ENCODE measurements at places on chromosomes 11 and 22. TPM values are rescaled to one million over a fixed set of nuclear protein-coding genes. Genes with fewer than 3 reads are reported as not detected.

Gene GAB4
- total RNA-seq: not detected

DNA sequence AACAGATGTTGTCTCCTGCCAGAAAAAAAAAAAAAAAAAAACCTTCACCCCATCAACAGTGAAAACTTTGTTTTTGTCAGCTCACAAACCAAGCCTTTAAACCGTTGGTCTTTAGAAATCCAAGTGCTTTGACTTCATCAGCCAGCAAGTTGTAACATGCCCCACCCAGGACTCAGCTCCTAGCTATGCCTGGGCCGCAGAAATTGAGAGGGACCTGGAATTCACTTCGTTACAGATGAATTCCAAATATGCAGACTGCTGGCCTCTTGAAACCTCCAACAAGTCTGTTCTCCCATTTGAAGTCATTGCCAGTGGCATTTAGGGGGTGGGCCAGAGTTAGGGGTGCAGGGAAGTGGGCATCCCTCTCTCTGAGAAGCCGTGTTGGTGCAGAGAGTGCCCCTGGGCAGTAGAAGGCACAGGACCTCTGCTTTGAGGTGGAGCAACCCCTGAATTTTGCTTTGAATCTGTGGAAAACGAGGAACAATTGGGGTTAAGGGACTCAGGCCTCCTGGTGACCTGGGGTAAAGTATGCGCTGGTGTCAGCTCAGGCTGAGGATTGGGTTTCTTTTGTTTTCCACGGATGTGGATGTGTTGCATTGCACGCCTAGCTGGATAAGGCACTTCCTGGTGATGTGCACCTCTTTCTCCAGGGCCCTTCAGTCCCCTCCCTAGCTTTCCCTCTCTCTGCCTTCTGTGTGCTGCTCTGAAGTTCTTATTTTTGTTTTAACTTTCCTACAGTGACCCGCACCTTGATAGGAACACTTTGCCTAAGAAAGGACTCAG, 109.5 kb downstream of the DBX1 start:
- no peak for DNase-seq

Gene HOATZ
- total RNA-seq: not detected

Gene ANGPTL5
- not detected for total RNA-seq

DNA sequence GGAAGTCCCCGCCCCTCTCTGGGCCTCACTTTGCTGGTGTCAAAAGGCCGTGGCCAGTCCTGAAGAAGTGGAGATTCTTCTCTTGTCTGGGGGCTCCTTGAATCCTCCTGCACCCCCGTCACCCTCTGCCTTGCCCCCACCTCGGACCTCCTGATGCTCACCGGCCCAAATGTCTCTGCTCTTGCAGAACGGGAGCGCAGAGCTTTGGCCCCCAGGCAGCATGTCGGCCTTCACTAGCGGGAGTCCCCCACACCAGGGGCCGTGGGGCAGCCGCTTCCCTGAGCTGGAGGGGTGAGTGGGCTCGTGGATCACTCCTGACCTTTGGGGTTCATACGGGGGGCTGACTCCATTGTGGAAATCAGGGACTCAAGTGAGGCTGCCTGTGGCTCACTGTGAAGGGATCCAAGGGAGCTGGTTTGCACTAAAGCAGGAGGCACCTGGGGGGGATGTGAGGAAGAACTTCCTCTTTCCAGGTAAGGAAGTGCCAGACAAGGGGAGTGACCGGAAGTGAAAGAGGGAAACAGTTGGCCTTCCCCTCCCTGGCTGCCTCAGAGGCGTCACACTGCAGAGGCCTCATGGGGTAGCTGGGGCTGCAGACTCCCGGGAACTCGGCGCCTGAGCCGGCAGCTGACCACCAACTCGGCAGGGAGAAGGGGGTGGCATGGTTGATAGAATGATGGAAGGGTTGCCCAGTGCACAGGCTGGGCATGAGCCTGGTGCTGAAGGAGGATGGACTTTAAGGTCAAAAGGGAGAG, 23.1 kb downstream of the CSF2RB start:
- DNase-seq: no peak

DNA sequence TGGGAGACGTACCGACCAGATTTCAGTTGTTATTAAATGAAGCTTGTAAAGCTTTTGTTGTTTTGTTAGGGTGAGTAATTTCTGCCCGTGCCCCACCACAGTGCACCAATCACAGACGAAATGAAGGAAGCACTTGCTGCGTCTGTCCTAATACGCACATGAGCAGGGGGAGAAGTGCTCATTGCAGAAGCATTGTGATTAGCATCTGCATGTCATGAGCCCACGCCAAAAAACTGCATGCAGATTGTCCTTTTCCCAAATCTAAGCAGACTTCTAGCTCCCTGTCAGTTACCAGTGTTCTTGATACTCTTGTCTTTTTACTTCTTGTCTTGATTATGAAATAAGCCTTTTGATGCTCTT, 15.5 kb downstream of the RBX1 start:
- DNase-seq: no peak

Gene C11orf86
- not detected for total RNA-seq

Gene NRXN2
- total RNA-seq: 0.52 TPM

Gene MIOX
- total RNA-seq: not detected

- no peak for DNase-seq
Measured at GRCh38 chr11:113623114-113623513, 83.0 kb downstream of the TMPRSS5 start.

Gene MUC5AC
- not detected for total RNA-seq

- DNase-seq: no peak
Measured at GRCh38 chr11:16299884-16300782, 56.2 kb downstream of the SOX6 start.

GRCh38 chr11:94217705-94218104, 86.7 kb upstream of the IZUMO1R start:
- no peak for DNase-seq

Gene SPI1
- total RNA-seq: 98.3 TPM

GRCh38 chr11:877565-877964, 33.0 kb downstream of the CHID1 start:
- no peak for DNase-seq

Gene MMP10
- not detected for total RNA-seq

Gene MS4A4A
- total RNA-seq: 0.51 TPM

DNA sequence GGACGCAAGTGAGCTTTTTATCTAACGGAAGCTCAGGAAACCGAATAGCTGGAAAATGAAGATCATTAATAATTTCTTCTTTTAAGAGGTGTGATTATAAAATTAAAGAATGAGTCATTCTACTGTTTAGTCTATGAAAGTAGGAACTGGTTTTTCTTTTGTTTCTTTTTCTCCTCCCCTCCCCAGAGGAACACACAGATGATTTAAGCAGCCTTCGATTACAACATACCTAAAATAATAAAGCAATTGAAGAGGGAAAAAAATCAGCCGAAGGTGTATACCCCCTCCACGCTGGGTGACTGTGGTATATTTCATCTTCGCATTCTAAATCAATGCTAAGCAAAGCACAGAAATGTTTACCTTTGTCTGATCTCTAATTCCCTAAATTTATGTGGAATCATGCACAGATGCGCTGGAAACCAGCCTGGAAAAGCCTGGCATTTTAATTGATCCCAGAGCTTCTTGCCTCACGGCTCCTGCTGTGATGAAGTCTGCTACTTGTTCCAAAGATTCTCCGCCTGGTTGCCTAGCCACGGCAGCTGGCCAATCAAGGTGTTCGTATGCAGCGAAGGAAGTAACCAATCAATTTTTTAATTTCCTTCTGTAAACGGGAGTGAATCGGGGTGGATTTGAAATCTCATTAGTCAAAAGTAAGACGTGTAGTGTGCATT, 133.9 kb downstream of the FANCF start:
- DNase-seq: no peak

Gene MS4A6A
- total RNA-seq: 0.80 TPM

DNA sequence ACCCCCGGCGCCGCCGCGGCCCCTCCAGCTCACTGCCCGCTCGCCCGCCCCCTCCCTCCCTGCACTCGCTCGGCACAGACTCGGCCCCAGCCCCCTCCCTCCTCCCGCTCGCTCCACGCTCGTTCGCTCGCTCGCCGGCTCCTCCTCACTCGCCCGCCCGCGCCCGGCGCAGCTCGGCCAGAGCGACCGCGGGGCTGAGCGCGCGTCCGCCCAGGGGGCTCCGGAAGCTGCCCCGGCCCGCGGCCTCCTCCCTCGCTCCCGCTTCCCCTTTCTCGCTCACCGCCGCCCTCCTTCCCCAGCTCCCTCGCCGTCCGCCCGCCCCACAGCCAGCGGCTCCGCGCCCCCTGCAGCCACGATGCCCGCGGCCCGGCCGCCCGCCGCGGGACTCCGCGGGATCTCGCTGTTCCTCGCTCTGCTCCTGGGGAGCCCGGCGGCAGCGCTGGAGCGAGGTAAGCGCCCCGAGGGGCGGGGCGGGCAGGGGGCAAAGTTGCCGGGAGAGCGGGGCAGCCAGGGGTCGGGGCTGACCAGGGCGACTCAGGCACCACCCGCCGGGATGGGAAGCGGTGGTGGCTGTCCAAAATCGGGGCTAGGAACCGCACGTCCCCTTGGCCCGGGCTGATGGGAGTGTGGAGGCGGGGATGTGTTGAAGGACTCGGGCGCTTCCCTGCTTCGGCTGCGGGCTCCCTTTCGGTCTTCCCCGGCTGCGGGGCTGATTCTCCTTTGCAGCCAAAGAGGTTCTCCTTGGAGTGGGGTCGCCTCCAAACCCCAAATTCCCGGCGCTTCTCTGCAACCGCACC, at the start of gene SEZ6L:
Gene SEZ6L, plus strand, starts transcription at position 148 of the 797 bp plus-strand sequence. Its CDS starts 208 bp downstream, at position 356.
- peak; percentile 35 for DNase-seq

- DNase-seq: no peak
Measured at GRCh38 chr22:44071781-44072326, 47.8 kb downstream of the PARVB start.

DNA sequence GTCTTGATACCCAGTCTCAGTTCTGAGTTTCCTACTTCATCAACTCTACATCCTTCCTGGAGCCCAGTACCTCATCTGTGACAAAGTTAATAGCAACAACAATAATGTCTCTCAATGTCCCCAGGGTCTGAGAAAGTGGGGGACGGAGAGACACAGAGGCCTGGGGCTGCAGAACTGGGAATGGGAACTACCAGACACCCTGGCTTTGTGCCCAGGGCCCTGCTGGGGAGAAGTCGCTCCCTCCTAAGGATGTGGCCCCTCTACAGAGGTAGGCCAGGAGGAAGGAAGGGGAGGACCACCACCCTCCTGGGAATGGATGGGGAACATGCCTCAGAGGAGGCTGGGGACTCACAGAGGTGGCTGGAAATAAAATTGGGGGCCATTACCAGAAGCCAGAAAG, 5.5 kb downstream of the PRG3 start:
- no peak for DNase-seq

Gene MS4A14
- 3.4 TPM for total RNA-seq

Gene PHOX2A
- not detected for total RNA-seq

DNA sequence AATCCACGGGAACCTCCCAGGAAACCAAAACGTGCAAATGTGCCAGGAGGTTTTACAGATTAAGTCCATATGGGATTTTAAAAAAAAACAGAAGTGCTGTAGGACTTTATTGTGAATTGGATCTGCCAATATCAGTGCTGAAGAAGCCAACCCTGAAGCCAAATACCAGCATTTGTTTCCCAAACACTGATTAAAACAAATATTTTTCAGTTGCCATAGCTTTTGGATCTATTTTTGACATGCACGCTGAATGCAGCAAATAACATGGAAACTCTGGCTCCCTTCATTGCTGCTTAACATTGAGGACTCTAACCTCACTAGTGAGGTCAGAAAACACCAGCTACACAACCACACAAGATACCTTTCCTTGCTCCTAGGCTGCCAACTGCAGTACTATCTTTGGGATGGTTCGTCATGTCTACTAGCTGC, 28.4 kb upstream of the SIK2 start:
- no peak for DNase-seq

Gene MAJIN
- total RNA-seq: 0.71 TPM

DNA sequence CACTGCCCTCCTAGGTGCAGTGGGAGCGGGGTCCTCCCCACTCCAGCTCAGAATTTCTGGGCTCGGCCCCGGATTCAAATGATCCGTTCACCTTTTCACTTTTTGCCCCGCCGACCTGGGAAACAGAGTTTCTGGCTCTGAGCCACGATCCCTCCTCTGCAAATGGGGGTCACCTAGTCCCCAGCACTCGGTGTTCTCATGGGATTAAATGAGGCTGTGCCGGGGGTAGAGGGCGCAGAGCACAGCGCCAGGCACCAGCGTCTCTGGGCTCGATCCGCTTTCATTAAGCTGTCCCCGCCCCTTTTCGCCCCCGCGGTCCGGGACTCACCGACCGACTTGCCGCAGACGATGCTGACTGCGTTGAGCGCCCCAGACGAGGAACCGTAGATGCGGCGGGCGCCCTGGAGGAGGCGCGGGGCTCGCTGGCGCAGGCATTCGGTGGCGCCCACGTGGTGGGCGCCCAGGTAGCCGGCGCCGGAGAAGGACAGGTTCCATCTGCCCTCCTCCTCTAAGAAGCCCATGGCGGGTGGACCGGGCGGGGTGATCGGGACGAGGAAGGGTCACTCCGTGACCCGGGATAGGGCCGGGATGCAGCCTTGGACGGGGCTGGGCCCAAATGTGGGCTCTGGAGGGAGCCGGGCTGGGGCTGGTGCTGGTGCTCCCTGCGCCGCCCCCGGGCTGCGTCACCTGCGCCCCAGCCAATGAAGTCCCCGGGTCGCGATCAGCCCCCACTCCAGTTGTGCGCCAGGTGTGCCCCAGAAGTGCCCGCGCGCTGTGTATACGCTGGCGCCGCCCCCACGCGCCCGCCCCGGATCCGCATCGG, at the start of gene PNPLA5:
Gene PNPLA5, minus strand, starts transcription at position 654 of the 823 bp plus-strand sequence. Its CDS starts 133 bp downstream, at position 521.
- no peak for DNase-seq

Gene CARD16
- 33.6 TPM for total RNA-seq

DNA sequence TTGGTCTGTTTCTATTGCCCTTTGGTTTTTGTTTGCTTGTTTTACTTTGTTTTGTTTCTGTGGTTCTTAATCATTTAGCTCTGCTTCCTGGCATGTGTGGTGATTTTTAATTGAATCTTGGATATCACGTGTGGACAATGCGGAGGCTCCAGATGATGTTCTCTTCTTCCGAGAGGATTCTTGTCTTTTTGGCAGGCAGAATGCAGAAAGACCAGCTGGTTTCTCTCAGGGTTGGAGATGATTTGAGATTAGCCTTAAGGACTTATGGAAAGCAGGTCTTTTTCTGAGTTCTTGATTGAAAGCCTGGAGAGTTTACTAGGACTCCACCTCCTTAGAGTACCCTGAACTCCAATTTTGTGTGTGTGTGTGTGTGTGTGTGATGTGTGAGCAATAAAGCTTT, 21.0 kb upstream of the ANO1 start:
- DNase-seq: no peak

Gene SESN3
- total RNA-seq: 537 TPM

DNA sequence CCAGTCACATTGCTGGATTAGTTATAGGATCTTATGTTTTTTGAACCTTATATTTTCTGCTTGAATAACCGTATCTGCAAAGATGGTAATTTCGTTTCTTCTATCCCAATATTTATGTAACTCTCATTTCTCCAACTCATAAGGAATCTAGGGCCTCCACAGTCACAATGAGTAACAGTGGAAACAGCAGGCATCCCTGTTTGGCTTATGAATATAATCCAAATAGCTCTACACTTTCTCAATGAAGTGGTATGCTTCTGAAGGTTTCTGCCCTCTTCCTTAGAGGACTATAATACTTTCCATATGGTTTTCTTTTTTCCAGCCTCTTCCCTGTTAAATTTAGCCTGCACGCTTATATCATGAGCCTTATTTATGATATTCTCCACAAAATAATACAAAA, 16.5 kb downstream of the ATP6V1E1 start:
- DNase-seq: no peak

DNA sequence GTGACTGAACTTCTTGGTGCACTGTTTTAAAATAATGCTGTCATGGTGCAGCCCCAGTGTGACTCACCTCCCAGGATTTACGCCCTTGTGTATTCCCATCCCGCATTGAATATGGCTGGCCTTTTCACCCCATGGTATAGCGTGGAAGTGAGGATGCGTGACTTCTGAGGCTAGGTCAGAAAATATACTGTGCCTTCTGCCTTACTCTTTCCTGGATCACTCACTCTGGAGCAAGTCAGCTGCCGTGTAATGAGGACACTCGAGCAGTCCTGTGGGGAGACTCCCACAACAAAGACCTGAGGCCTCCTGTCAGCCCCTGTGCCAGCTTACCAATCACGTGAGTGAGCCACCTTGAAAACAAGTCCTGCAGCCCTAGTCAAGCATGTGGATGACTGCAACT, 471.9 kb upstream of the KIRREL3 start:
- DNase-seq: no peak

All from B cell (primary cell).